ENCODE measurements at places on chromosomes 1 and 21. TPM values are rescaled to one million over a fixed set of nuclear protein-coding genes. Genes with fewer than 3 reads are reported as not detected.

ORC1 gene
- 3.2 TPM for total RNA-seq

DHCR24 gene
- 103 TPM for total RNA-seq

CR1L gene
- 0.50 TPM for total RNA-seq

ALX3 gene
- total RNA-seq, result 1.8 TPM

SDC3 gene
- total RNA-seq, result 99.3 TPM

DNM3 gene
- total RNA-seq, result 38.5 TPM

GRCh38 chr1:213686983-213687382 is 300.8 kb upstream of the PROX1 start:
- H3K4me1 ChIP-seq, result peaks cover 3% of the 10 kb centered on the region
- DNase-seq, result no peak
- H3K27ac ChIP-seq, result no peak overlapping the region
- H3K27me3 ChIP-seq, result peaks cover 3% of the 10 kb centered on the region
- H3K36me3 ChIP-seq, result no peaks in the 10 kb centered on the region

DNA sequence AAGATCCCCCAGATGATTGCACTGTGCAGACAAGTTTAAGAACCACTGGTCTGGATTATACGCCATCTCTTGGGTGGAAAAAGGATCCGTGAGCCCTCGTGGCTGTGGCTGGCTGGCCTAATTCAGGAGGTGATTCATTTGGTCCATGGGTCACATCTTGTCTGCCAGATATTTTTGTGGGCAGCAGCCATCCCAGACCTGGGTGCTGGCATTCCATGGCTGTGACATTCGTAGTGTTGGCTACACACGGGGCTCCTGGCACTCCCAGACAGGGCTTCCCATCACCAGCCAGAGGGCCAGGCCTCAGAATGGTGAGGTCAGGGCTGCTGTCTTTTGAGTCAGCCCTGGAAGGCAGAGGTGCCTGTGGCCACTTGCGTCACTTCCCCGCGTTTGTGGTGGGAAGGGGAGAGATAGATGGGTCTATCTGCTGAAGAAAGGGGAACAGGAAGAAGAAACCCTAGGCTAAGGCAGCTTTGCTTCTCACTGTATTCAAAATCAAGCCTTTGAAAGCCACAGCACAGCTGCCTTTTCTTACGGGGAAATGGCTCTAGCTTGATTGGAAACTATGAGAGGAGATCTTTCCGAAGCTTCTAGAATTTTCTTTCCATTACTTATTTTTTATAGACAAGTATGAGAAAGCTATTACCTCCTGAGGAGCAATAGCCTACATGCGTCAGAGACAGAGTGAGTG is 32.4 kb downstream of the EIF2D start:
- H3K36me3 ChIP-seq, result peaks cover 5% of the 10 kb centered on the region
- DNase-seq, result no peak
- peaks cover 15% of the 10 kb centered on the region for H3K4me1 ChIP-seq
- no peaks in the 10 kb centered on the region for H3K27me3 ChIP-seq
- peak overlapping the region; percentile 16 for H3K27ac ChIP-seq

- H3K4me3 ChIP-seq, result no peak overlapping the region
- H3K36me3 ChIP-seq, result no peaks in the 10 kb centered on the region
Observed at GRCh38 chr1:211531194-211532087, 39.5 kb upstream of the RD3 start.

GRCh38 chr21:31710586-31710985 is 21.3 kb downstream of the SCAF4 start:
- DNase-seq, result no peak
- H3K27me3 ChIP-seq, result no peaks in the 10 kb centered on the region
- no peak overlapping the region for H3K4me3 ChIP-seq
- peaks cover 3% of the 10 kb centered on the region for H3K4me1 ChIP-seq
- no peaks in the 10 kb centered on the region for H3K36me3 ChIP-seq
- no peak overlapping the region for H3K27ac ChIP-seq

GRCh38 chr1:22741118-22741517 is 30.5 kb downstream of the EPHB2 start:
- no peak overlapping the region for H3K4me3 ChIP-seq
- DNase-seq, result no peak
- no peaks in the 10 kb centered on the region for H3K27me3 ChIP-seq
- no peak overlapping the region for H3K27ac ChIP-seq
- H3K4me1 ChIP-seq, result peaks cover 24% of the 10 kb centered on the region

DNA sequence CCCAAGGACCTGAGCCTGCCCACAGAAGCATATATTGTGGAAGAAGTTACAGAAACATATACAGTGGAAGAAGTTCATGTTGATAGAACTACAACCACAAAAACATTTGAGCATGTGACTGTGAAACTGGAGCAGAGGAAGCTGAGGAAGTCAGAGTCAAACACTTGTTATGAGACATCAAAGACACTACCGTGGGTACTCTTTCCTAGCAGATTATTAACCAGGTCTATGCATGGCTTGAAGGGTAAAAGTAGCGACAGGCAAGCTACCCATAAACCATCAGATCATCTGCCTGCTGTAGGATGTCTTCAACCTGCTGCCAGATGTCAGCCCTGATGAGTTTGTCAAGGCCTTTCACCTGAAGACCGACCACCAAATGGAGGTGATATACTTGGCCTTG is 35.8 kb downstream of the IVNS1ABP start:
- H3K4me1 ChIP-seq, result no peaks in the 10 kb centered on the region
- H3K27me3 ChIP-seq, result no peaks in the 10 kb centered on the region
- no peak overlapping the region for H3K4me3 ChIP-seq
- H3K27ac ChIP-seq, result no peak overlapping the region
- DNase-seq, result no peak

- DNase-seq, result peak; percentile 92
- H3K4me3 ChIP-seq, result peak within 1 kb of the TSS; percentile 88
- H3K27ac ChIP-seq, result peak within 1 kb of the TSS; percentile 96
- peaks cover 3% of the 10 kb centered on the region for H3K4me1 ChIP-seq
- H3K27me3 ChIP-seq, result no peaks in the 10 kb centered on the region
- H3K36me3 ChIP-seq, result no peaks in the 10 kb centered on the region
Observed at GRCh38 chr1:198156745-198157240, at the start of gene NEK7. Gene NEK7 (plus strand): TSS chr1:198156998. CDS start chr1:198232581, 75,583 bp downstream.

- no peak overlapping the region for H3K27ac ChIP-seq
- no peaks in the 10 kb centered on the region for H3K4me1 ChIP-seq
- no peak for DNase-seq
- no peak overlapping the region for H3K4me3 ChIP-seq
Observed at GRCh38 chr1:77310924-77311323, 29.1 kb downstream of the AK5 start.

DNA sequence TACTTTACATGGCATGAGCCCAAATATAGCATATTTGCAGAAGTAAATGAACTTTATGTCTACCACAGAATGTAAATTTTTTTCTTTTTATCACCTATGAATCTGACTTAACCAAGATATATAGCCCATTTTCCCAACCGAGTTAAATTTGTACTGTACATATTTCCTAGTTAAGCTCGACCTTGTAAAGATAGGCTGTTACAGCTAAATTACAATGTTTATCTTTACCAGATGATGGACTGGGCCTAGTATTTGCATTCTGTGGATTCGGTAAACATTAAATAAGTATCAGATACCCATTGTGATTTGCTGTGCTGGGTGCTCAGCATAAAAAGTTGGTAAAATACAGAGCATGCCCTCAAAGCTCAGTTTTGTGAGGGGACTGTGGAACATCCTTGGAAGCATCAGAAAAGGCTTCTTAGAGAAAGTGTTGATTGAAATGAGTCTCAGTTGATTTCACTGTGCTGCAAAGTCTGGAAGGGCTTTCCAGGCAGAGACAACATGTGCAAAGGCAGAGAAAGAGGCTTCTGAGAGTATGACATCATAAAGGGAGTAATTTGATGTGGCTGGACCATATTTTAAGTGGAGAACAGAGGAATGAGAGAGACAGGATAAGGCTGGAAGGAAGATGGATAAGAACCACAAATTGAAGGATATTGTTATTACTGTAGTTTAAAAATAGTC is 27.4 kb downstream of the MORC3 start:
- DNase-seq, result no peak
- no peak overlapping the region for H3K4me3 ChIP-seq
- H3K27me3 ChIP-seq, result no peaks in the 10 kb centered on the region
- H3K4me1 ChIP-seq, result no peaks in the 10 kb centered on the region
- H3K27ac ChIP-seq, result no peak overlapping the region

- no peaks in the 10 kb centered on the region for H3K4me1 ChIP-seq
- no peak overlapping the region for H3K4me3 ChIP-seq
- H3K27me3 ChIP-seq, result no peaks in the 10 kb centered on the region
- DNase-seq, result no peak
- no peaks in the 10 kb centered on the region for H3K36me3 ChIP-seq
Observed at GRCh38 chr1:231814021-231814420, 187.4 kb downstream of the DISC1 start.

- DNase-seq, result no peak
- peak overlapping the region; percentile 74 for H3K27ac ChIP-seq
- H3K4me1 ChIP-seq, result peaks cover 9% of the 10 kb centered on the region
Observed at GRCh38 chr1:27435566-27436203, 43.3 kb downstream of the GPR3 start.

Measured in spinal cord (tissue), 10 donors.